ENCODE measurements at places on chromosomes 12 and 14.

GRCh38 chr14:91464615-91465205 lies 45.4 kb downstream of the PPP4R3A start:
- DNase-seq = peak; percentile 17

GRCh38 chr12:44544018-44544417 lies 332.1 kb downstream of the NELL2 start:
- no peak for DNase-seq

DNA sequence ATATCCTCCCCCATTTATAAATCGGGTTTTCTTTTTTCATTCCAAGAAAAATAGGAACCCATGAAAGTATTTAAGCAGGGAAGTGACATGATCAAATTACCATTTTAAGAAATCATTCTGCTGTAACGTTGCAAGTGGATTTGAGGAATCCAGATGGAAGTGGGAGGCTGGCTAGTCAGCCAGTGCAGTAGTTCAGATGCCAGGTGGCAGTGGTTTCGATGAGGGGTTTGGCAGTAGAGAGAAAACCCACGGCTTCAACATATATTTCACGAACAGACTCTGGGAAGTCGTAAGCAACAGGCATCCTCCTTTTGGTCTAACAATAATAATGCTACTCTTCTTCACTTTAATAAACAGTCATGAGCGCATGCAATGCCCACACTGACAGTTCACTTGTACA lies 25.0 kb downstream of the PDZRN4 start:
- no peak for DNase-seq

GRCh38 chr12:47017041-47017713 lies 62.2 kb upstream of the PCED1B start:
- no peak for DNase-seq

GRCh38 chr14:65852689-65853088 lies 440.2 kb downstream of the FUT8 start:
- no peak for DNase-seq

DNA sequence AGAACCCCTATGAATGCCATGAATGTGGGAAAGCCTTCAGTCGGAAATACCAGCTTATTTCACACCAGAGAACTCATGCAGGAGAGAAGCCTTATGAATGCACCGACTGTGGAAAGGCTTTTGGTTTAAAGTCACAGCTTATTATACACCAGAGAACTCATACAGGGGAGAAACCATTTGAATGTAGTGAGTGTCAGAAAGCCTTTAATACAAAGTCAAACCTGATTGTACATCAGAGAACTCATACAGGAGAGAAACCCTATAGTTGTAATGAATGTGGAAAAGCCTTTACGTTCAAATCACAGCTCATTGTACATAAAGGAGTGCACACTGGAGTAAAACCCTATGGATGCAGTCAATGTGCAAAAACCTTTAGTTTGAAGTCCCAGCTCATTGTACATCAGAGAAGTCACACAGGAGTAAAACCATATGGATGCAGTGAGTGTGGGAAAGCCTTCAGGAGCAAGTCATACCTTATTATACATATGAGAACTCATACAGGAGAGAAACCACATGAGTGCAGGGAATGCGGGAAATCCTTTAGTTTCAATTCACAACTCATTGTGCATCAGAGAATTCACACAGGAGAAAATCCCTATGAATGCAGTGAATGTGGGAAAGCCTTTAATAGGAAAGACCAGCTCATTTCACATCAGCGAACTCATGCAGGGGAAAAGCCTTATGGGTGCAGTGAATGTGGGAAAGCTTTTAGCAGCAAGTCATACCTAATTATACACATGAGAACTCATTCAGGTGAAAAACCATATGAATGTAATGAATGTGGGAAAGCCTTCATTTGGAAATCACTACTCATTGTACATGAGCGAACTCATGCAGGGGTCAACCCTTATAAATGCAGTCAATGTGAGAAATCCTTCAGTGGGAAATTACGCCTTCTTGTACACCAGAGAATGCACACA lies 22.3 kb downstream of the ZNF268 start:
- DNase-seq = no peak

GRCh38 chr12:55446326-55446725 lies 2.5 kb downstream of the OR6C2 start:
- no peak for DNase-seq

DNA sequence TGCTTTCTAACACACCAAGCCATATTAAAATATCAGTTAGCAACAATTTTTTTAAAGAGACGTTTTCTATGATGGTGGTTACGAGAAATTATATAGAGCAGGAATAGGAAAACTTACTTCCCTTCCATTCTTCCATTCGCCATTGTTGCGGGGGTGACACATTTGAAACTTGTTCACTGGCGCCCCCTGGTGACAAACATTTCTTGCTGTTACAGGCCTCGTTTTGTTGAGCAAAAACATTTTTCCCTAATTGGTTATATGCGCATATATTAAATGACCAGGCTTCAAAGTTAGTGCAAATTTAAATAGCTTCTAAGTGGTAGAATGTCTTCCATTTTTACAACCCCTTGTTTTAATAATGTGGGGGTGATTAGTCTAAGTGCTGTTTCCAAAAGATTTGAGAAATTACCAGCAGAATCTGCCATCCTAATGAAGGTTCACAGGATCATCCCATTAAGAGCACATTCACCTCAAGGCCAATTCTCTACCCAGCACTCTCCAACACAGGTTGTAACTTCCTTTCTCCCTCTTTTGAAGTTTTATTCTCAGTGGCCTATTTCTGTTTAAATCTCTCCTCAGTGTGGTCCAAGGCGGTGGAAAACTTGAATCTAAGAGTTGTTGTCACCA lies 1124.7 kb downstream of the FLRT2 start:
- DNase-seq = peak; percentile 73

DNA sequence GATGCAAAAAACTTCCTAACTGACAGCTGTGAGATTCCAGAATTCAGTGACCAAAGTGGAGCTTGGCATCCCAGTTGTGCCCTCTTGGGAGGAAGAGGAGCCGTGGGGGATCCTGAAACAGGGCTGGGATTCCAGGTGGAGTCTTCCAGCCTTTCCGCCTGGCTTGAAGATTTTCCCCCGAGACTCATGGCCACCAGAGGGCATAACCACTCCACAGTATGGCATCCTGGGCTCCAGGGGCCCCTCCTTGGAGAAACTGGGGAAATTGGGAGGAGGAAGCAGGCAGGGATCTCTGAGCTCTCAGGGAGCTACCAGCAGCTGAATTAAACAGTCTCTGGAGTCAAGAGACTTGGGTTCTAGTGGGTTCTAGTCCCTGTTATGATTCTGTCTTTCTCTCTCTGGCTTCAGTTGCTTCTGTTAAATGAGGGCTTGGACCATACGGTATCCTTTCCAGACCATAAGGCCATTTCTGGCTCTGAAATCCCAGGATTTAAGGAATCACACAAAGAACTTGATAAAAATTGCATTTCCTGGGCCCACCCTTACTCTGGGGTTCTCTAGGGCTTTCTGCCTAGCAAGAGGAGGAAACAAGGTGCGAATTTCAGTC lies 2.6 kb upstream of the TAMALIN start:
- peak; percentile 28 for DNase-seq

DNA sequence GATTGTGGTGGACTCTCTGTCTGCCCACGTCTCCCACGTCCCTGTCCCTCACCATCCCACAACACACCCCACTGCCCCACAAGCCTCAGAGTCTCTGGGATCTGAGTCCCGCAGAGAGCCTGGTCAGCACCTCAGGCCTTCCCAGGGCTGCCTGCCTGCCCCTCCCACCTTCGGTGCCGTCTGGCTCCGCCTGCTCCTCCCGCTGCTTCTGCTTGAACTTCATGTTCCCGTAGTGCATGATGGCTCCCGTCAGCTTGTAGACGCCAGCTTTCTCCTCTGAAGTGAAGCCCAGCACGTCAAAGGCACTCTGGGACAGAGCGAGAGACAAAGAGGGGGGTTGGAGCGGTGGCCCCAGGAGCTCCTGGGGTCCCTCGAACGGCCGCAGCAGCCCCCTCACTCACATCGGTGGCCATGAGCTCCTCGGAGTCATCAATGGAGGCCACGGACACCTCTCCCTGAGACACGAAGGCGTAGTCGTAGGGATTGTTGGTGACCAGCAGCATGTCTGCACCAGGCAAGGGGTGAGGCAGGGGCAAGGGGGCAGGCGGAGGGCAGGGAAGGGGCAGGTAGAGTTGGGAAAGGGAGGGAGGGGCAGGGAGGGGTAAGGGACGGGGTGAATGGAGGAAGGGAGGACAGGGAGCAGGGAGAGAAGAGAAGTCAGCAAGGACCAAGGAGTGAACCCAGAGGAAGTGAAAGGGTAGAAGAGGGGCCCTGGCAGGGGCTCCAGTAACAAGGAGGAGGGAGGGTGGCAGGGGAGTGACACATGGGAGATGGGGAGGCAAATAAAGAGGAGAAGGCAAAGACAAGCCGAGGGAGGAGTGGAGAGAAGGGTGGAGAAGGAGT lies 5.6 kb downstream of the MYH6 start:
- no peak for DNase-seq

- no peak for DNase-seq
Measured at GRCh38 chr14:68719634-68720384, 73.1 kb downstream of the ZFP36L1 start.

- no peak for DNase-seq
Measured at GRCh38 chr14:79369359-79370332, 841.7 kb downstream of the DIO2 start.

DNA sequence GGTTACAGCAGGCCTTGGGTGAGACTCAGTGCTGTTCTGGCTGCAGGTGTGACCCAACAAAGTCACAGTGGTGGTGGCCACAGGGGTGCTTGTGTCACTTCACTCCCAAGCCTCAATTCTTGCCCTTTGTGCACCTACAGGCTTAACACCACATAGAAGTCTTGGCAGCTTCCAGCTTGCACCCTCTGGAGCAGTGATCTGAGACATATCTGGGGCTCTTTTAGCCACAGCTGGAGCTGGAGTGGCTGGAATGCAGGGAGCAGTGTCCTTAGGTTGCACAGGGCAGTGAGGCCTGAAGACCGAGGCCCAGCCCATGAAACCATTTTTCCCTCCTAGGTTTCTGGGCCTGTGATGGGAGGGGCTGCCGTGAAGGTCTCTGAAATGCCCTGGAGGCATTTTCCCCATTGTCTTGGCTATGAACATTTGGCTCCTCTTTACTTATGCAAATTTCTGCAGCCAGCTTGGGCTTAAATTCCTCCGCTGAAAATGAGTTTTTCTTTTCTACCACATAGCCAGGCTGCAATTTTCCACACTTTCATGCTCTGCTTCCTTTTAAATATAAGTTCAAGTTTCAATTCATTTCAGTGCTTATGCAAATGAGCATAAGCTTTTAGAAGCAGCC lies 37.7 kb downstream of the ADAM21 start:
- DNase-seq = no peak

- DNase-seq = no peak
Measured at GRCh38 chr12:77256956-77257355, 191.6 kb upstream of the E2F7 start.

GRCh38 chr14:51575349-51576116 lies 76.2 kb upstream of the FRMD6 start:
- no peak for DNase-seq

DNA sequence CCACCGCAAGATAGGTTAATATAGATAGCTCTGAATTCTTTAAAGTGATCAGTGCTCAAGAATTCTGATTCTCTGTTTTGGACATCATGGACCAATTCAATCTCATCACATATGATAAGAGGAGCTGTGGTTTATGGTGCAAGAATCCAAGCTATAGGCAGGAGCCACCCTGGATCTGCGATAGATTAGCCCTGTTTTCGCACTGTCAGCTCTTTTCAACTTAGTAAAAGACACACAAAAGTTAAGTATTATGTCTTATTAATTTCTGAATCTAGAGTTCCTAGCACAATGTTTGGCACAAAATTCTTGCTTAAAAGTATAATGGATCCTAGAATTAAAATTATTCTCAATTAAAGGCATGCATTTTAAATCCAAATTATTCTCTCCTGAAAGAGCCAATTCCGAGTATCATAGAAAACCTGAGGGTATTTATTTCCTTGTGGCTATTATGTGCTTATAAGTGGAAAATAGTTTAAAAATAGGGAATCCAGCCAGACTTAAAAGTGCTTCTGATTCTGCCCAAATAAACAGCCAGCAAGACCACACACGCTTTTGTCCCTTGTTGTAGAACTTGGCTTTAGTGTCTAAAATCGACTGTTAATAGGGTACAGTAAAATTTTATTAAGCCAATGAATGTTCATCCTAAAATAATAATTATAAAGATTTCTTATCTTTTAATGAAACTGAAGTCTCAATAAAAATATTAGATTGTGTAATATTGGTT lies 184.9 kb upstream of the FLRT2 start:
- DNase-seq = no peak

DNA sequence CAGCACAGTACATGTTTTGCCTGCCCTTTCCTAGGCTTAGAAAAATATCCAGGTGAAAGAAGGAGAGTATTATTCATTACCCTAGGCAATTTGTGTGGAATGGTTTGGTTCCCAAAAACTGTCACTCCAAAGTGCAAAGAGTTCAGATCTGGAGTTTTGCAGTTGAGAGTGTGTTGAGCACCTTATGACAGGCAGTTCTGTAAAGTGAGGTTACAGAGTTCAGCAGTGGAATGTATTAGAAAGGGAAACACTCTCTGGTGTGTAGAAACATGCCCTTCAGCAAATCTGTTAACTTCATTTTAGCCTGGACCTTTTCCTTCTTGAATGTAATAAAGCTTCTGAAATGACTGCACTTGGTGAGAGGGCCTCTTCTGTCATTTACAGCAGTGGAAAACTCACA lies 154.0 kb upstream of the SSTR1 start:
- no peak for DNase-seq

- DNase-seq = no peak
Measured at GRCh38 chr14:28436821-28437220, 329.8 kb upstream of the FOXG1 start.

DNA sequence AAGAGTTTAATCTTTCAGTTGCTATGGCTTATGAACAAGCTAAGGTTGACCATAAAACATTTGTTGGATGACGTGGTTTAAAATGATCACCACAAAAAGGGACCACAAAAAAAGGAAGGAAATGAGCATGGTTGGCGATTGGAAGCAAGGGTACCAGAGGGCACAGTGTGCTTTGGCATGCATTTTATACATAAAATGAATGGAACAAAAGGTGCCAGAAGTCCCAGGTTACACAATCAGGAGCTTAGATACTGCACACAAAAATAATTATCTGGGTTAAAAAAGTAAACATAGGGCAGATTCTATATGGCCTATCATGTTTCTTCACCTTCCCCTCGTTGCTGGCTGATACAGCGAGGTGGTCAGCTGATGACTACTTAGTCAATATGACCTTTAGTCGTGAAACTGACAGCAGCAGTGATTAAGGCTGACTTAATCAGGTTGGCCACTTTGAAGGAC lies 50.7 kb downstream of the ZC3H14 start:
- peak; percentile 23 for DNase-seq

- no peak for DNase-seq
Measured at GRCh38 chr14:85102591-85102990, 427.4 kb upstream of the FLRT2 start.

- no peak for DNase-seq
Measured at GRCh38 chr12:65832217-65832616, 7.9 kb downstream of the HMGA2 start.

GRCh38 chr14:26867171-26867757 lies 269.4 kb upstream of the NOVA1 start:
- DNase-seq = no peak

Data from activated CD8-positive, alpha-beta T cell treated with anti-CD3 and anti-CD28 coated beads for 36 hours (primary cell).